AG10803 (cell line): ENCODE measurements at places on chromosomes 16 and 17.

GRCh38 chr17:45149669-45150664 is 1.7 kb downstream of the HEXIM1 start:
- peak; percentile 61 for DNase-seq

DNA sequence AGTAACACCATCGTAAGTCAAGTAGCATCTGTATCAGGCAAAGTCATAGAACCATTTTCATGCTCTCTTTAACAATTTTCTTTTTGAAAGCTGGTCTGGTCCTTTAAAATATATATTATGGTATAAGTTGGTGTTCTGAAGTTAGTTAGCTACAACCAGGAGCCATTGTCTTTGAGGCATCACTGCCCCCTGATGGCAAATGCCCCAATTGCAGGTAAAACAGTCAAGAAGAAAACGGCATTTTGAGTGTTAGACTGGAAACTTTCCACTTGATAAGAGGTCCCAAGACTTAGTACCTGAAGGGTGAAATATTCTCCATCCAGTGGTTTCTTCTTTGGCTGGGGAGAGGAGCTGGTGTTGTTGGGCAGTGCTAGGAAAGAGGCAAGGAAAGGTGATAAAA is 14.1 kb downstream of the TP53 start:
- no peak for DNase-seq

GRCh38 chr17:15483431-15483830 is 16.0 kb upstream of the CDRT4 start:
- no peak for DNase-seq

GRCh38 chr17:42009170-42009569 is 8.1 kb downstream of the DNAJC7 start:
- DNase-seq = no peak

- DNase-seq = no peak
These were observed 434.1 kb downstream of the CDH11 start for GRCh38 chr16:64687786-64688185.

DNA sequence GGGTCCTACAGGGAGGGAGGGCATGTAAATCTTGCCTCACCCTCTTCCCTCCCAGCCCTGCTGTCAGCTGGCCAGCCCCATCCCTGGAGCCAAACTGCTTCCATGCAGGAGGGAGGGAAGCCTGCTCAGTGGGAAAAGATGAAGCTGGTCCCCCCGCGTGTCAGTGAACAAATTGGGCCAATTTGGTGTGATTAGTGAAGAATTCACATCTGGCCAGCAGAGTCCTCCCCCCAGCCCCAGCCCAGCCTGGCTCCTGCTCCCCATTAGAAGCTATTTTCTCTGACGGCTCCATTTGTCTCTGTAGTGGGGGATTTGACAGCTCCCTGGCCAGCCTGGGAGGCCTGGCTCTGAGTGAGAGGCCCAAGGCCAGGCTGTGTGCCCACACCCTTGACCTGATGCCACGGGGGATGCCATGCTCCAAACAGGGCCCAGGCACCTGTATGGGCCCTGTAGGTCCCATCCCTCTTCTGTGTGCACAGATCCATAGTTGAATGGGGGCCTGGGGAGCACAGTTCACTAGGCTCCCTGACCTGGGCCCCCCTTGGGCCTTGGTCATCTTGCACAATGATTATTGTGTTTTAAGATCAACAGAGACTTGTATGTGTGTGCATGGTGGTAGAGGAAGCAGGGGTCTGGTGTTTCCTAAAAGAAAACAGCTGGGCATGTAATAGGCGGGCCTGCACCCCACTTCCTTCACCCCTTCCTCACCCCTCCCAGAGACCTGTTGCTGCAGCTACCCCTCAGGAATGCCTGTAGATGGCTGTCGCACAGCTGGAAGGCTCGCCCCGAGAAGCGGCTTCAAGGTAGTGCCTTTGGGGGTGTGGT is 50.7 kb upstream of the TAC4 start:
- no peak for DNase-seq

- no peak for DNase-seq
These were observed 7.4 kb upstream of the PSMC5 start for GRCh38 chr17:63819585-63820537.

DNA sequence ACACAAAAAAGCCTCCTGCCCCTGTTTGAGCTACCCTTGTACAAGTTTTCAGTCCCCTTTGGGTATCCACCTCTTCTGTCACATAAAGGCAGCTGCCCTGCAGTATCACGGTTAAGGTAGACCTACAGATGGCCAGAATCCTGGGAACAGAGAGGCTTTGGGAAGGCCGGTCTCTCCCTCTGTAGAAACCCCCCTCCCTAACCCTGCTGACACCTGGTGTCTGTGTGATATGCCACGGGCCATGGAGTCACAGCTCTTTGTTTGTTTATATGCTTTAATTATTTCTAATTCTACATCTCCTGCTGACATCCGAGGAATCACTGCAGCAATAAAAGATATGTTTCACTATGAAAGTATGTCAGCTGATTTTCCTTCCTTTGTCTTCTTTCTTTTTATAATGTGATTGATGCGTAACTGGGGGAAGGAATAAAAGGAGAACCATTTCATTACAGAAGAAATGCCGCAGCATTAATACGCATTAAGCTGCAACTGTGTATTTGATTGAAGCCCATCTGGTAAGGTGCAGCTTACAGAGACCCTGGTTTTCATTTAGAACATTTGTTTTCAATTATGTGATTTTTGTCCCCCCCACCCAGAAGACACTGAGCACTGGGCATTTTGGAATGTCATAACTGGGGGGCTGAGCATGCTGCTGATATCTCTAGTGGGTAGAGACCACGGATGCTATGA is 142.1 kb downstream of the SLC39A11 start:
- DNase-seq = no peak

DNA sequence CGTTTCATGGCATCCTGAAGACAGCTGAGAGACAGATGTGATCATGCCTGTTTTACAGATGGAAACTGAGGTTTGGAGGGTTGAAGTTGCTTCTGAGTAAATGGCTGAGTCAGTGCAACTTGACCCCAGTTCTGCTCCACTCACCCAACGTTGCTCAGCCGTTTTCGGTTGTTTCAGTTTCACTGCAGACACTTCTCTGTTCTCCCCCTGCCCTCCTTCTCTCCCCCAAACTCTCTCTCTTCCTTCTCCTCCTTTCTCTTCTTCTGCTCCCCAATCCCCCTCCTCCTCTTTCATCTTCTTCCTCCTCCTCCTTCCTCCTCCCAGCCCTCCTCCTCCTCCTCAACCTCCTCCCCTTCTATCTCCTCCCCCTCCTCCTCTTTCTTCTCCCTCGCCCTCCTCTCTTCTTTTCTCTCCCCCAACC is 9.4 kb upstream of the CEP20 start:
- peak; percentile 65 for DNase-seq

GRCh38 chr17:65994114-65994513 is 197.8 kb downstream of the CEP112 start:
- no peak for DNase-seq

- DNase-seq = no peak
These were observed 41.9 kb upstream of the WSCD1 start for GRCh38 chr17:6028294-6028693.

DNA sequence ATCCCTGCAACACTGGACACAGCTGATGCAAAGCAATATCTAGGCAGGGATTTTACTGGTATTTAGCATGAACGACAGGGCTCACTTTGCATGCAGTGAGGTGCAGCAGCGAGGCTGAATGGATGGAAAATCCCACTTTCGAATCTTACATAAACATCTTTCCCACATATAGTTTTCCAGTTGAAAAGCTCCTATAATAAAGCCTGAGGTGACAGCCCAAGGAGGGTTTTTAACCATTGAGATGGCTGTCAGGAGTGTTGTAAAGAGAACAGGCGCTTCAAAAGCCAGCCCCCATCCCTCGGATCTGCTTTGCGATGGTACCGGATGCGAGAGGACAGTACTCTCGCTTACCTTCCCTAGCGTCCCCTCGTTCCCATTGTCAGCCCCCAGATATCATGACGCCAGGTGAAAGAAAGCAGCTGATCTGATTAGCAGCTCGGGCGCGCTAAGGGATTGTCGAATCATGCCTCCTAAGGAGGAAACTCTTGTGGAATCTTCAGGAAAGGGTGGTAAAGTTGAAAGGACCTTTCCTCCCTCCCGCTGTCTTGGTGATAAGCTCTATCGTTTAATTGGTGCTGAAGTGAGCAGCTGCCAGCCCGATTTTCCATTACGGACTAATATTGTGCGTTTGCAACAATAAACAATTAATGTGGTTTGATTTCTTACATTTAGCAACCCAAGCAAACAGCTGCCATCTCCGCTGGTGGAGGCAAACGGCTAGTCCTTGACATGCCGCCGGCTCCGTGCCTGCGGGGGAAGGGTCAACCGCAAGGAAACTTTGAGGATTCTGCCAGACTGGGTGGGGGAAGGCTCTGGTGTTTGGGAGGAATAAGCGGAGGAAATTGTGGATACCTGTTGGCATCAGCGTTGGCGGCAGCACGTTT is 1.8 kb downstream of the CDH8 start:
- no peak for DNase-seq

GRCh38 chr17:73841431-73842060 is 197.3 kb upstream of the SDK2 start:
- DNase-seq = no peak

GRCh38 chr16:79519448-79519847 is 81.1 kb downstream of the MAF start:
- no peak for DNase-seq

- DNase-seq = no peak
These were observed 21.8 kb downstream of the CLEC16A start for GRCh38 chr16:10966129-10966528.

DNA sequence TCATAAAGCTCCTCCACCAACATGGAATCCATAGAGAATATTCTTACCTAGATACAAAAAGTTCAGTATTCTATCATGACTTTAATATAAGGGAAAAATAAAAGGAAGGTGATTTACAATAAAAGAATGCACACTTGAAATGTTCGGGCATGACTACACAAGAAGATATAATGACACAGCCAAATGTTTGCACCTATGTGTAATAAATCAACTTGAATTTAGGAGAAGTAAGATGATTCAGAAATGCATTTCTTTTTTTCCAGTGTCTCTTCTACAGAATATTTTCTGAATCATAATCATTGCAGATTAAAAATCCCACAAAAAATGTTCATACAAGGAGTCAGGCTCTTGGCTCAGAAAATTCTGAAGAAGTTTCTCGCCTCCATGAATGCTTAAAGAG is 404.0 kb upstream of the HSBP1 start:
- peak; percentile 82 for DNase-seq

DNA sequence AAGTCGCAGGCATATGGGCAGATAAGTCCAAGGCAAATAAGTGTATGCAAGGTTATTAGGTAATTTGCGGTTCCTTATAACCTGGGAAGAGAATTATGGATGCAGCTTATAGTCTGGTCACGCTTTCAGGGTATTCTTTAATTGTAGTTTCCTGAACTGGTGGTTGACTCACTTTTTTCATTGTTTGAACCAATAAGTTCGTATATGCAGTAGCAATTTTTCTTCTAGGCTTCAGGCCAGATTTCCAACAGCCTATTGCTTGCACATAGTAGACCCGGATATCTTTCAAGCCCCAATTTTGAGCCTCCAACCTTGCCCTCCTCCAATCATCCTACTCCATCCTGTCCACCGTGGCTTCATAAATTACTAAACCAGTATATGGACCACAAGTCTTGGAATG is 12.8 kb downstream of the CEP95 start:
- DNase-seq = no peak

- DNase-seq = no peak
These were observed 152.6 kb upstream of the CDC42EP4 start for GRCh38 chr17:73464447-73464846.
